ENCODE measurements at places on chromosomes 13 and 19.
A peak's percentile ranks its signal among the peaks of the same experiment; 100 is the strongest.

DNA sequence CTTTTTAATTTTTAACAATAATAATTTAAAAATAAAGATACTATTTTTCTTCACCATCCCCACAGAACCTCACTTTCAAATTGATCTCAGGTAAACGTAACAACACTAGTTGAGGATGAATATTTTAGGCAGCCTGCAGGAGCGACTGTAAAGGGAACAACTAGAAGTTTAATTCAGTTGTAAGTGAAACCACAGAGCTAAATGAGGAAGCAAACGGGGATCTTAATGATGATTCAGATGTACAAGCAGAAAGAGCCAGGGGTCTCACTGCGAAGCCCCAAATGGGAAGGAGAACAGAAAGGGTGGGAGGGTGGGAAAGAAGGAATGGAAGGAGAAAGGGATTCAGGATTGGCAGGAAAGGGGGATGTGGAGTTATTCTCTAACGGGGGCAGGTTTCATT lies 54.6 kb upstream of the RAP2A start:
- no peak for DNase-seq

GRCh38 chr19:29106346-29106885 lies 106.5 kb downstream of the UQCRFS1 start:
- no peak for DNase-seq

DNA sequence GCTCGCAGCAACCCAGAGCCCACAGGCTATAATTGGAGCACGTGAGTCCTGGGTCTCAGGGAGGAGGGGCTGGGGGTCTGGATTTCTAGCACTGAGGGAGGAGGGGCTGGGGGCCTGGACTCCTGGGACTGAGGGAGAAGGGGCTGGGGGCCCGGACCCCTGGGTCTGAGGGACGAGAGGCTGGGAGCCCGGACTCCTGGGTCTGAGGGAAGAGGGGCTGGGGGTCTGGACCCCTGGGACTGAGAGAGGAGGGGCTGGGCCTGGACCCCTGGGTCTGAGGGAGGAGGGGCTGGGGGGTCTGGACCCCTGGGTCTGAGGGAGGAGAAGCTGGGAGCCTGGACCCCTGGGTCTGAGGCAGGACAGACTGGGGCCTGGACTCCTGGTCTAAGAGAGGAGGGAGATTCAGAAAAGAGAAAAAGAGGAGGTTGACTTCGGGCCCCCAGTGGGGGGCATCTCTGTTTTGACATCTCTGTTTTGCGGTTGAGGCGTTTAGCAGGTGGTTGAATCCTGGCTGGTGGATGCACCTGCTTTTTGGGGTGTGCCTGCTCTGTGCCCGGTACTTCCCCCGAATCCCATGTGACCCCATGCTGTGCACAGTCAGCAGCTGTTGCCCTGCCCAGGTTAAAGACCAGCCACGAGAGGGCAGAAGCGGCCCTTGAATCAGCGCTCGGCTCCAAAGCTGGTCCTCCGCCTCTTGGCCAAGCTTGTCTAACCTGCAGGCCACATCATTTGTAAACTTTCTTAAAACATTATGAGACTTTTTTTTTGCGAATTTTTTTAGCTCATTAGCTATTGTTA lies 10.5 kb downstream of the PVR start:
- DNase-seq: peak; percentile 53

GRCh38 chr13:22897571-22898314 lies 283.0 kb upstream of the SGCG start:
- no peak for DNase-seq

DNA sequence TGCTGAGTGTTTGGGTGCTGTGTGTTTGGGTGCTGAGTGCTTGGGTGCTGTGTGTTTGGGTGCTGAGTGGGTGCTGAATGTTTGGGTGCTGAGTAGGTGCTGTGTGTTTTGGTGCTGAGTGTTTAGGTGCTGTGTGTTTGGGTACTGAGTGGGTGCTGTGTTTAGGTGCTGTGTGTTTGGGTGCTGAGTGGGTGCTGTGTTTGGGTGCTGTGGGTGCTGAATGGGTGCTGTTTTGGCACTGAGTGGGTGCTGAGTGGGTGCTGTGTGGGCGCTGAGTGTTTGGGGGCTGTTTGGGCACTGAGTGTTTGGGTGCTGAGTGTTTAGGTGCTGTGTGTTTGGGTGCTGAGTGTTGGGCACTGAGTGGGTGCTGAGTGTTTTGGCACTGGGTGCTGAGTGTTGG lies 48.5 kb upstream of the F7 start:
- no peak for DNase-seq

Measured in mammary epithelial cell (primary cell).